ENCODE measurements at places on chromosomes 7 and 10.

DNA sequence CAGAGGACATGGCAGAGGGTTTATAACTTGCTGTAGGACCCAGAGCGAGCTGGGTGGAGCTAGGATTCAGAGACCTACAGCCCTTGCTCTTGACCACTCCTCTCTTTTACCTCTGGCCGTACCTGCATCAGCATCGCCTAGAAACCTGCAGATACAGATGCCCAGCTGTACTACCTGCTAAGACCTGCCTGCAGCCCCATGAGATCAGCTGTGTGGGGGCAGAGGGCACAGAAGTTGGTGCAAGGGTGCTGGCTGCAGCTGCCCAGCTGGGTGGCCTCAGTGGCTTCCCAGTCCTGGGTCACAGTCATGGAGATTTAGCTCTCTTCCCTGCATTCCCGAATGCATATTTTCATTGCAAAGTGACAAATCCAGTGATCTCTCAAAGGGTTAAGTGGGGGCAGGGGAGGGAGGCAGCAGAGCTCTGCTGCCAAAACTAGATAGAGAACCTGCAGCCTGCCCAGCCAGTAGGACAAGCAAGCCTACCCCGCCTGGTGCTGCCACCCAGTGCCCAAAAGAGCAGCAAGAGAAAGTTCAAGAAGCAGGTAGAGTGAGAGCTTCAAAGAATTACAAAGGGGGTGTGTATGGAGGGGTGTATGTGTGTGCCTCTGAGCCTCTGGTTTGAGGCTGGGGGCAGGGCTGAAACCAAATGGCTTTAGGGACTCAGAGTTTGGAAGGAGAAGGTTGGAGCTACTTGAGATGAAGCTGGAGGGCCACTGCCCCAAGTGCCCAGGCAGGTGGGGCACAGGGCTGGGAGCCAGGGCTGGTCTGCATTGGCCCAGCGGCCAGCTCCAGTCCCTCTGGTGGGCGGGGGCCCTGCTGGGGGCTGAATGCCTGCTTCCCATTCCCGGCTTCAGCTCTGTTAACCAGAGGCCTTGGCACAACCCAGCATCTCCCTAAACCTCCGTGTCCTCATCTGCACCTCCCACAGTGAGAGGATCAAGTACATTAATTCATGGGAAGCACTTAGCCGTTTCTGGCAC lies 6.9 kb downstream of the FAM241B start:
- DNase-seq, result peak; percentile 40

GRCh38 chr10:52463826-52464225 lies 149.7 kb downstream of the DKK1 start:
- DNase-seq, result no peak

DNA sequence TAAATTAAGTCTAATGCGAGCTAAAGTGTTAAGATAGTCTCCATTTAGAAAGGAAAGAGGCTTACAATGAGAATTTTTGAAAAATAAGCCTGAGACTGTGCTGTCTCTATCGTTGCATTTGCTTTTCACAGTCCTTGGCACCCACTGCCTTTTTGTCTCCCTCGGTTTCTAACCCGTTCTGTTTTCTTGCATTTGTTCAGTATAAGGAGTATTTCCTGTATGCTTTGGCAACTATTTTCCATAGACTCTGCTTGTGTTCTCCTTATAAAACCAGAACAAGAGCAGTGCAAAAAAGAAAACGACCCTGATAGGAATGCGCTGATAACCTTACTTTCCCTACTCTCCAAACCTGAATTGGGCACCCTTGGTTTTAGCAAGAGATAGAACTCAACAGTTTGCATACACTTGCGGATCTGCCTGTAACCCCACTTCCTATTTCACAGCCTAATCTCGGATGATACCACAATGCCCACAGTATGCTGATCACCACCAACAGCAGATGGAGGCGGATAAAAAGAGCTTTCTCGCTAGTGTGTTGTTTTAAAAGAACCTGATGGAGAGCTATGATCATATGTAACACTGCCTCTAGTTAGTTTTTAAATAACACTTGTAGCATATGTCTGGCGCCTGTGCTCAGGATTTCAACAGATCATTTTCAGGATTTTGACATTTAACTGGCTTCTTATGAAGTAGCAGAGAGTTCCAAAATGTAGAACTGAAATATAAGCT lies 1.6 kb upstream of the ARHGAP12 start:
- DNase-seq, result peak; percentile 58

GRCh38 chr7:121525155-121525819 lies 129.2 kb upstream of the FAM3C start:
- DNase-seq, result no peak

DNA sequence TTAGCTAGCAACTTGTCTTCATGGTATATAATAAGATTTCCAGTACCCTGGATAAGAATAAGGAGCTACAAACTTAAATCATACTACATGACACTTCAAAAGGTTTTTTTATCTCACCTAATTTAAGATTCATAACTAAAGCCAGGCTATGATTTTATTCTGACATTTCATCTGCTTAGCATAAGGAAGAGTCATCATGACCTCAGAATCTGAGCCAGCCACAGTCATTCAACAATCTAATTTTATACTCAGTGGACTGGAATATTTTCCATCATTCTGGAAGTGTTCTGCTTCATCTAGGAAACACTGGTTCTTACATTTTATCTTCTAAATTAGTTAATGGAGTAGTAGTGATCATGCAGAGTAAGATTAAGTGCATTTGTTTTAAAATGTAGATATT lies 102.1 kb upstream of the KCND2 start:
- no peak for DNase-seq

DNA sequence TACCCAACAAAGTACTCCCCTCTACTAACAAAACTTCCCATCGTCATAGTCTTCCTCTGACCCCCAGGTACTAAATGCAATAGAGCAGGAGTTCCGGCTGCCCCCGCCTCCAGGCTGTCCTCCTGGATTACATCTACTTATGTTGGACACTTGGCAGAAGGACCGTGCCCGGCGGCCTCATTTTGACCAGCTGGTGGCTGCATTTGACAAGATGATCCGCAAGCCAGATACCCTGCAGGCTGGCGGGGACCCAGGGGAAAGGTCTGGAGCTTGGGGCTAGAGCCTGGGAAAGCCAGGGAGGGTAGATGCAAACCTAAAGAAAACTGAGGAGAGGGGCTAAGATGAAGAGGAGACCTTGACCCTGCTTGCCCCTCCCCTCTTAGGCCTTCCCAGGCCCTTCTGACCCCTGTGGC lies 15.3 kb downstream of the EPHB6 start:
- DNase-seq, result no peak

DNA sequence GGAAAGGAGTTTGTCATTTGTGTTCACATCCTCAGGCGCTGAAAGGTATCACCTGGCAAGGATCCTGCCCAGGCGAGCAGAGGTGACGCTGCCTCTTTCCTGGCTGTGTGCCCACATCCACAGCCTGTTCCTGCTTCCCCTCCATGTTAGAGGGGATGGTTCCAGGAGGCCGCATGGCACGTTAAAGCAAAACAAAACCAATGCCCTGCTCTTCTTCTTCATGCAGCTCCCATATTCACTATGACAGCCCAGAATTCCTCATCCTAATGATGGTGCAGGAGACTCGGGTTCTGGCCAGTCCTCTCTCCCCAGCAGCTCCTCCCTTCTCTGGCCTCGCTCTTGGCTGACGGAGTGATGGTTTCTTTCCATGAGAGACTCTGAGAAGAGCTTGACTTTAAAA lies 678.5 kb upstream of the ANKRD30A start:
- DNase-seq, result no peak

- peak; percentile 38 for DNase-seq
Observed at GRCh38 chr7:24576171-24577025, 3.1 kb downstream of the PALS2 start.

GRCh38 chr10:73762915-73763314 lies 18.7 kb downstream of the SEC24C start:
- no peak for DNase-seq

DNA sequence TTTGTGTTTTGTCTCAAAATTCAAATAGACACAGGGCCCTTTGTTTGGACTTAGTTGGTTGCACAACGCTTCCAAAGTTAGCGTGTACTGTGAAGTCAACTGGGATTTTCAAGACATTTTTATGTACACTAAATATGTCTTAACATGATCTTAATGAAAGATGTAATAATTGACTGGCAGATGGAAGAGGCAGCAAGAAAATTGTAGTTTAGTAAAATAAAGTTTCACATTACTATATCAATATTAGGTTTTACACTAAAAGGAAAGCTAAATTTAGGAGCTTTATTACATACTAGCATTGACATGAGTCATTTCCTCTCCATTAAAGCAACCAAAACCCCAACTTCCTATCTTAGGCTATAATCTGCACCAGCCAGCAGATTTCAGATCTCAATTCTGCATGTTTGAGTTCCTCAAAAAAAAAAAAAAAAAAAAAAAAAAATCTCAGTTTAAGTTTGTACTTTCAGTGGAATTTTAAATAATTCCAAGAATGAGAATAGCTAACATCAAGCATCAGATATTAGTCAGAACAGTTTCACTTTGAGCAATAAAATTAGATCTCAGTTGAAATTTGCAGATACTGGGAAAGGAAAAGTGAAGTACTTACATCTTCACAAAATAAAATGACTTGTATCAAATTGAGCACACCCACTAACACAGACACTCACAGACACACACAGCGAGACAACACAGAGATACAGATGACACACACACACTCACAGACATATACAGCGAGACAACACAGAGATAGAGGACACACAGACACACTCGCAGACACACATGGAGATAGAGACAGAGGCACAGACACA lies 346.6 kb upstream of the KLF6 start:
- DNase-seq, result peak; percentile 81

DNA sequence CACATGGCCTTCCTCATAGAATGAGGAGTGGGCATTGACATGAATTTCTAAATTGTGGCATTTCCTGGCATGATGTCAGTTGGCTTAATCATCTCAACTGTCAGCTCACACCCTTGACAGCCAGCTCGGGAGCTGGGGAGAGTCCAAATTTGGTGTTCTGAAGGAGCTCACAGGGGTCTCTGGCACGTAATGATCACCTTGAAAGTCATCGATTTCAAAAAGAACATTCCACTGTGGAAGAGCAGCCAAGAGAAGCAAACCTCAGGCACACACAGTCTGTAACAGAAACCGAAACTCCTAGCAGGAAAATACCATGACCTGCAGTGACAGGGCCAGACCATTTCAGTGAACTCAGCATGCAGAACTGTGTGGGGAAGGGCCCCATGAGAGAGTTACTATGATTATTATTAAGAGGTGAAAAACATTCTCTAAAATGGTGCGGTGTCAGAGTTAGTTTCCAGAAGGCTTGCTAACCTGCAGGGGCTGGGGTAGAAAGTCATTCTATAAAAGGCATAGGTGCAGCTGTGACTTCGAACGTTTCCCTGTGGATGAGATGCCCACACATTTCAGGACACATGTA lies 26.4 kb upstream of the KLF6 start:
- peak; percentile 77 for DNase-seq

GRCh38 chr10:81576336-81576735 lies 298.7 kb upstream of the NRG3 start:
- no peak for DNase-seq

DNA sequence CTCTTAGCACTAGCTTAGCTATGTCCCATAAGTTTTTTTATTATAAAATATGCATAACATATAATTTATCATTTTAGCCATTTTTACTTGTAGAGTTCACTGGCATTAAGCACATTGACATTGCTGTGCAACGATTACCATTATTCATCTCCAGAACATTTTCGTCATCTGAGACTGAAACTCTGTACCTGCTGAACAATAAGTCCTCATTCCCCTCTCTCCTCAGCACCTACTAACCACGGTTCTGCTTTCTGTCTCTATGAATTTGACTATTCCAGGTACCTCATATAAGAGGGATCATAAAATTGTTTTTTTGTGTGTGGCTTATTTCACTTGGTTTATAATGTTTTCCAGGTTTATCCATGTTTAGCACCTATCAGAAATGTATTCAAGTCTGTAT lies 64.1 kb downstream of the SHOC2 start:
- DNase-seq, result no peak

DNA sequence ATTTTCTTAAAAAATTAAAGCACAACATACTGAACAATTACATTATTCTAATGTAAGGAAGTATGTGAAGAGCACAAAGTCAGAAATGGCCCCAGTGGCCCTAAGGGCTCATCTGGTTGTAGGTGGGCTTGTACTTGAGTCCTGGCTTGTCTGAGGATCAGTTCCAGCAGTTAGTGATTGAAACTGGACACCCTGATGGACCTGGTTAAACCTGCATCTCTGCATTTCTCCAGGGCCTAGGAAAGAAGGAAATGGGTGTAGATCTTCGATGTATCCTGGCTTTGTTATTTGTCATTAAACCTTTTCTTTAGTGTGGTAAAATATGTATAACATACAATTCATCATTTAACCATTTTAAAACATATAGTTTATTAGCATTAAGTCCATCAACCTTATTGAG lies 9.7 kb upstream of the AKR1C2 start:
- DNase-seq, result no peak

- DNase-seq, result no peak
Observed at GRCh38 chr7:30019960-30020359, 6.5 kb downstream of the FKBP14 start.

- peak; percentile 13 for DNase-seq
Observed at GRCh38 chr10:30747633-30748032, 118.1 kb upstream of the LYZL2 start.

- DNase-seq, result no peak
Observed at GRCh38 chr7:45186261-45186813, 28.7 kb downstream of the RAMP3 start.

DNA sequence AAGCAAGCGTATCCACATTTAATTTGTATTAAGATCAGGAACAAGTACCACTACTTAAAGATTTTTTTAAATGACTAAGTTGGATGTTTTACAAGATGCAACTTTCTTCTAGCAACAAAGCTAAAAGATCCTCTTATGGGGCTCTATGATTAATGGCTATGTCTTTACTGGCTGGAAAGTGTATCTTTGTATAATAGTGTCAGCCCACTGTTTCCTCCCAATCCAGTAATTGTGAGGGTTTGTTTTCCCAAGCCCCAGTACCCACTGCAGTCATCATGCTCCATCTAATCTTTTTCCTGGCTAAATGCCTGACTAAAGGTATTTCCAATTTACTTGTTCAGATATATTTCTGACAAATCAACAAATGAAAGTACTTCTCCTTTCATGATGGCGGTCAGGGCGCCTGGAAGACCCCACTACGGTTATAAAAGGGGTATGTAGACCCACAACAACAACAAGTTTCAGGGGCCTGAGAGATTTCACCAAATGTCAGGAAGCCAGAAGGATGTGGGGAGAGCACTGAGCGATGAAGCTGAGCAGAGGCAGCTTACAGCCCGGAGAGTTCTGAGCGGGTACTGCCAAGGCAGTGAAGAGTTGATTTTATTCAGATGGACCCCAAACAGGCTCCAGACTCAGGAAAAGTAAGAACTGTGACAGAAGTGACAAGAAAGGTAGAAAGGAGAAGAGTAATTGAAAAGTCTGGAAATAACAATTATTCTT lies 222.6 kb upstream of the KLF14 start:
- DNase-seq, result peak; percentile 47

All from CD4-positive, alpha-beta T cell treated with Interleukin-12 subunit alpha and Interleukin-12 subunit beta, for 1 hour (primary cell).